Left forelimb (tissue), 1 donor: ENCODE measurements at places on chromosomes 16 and 17.

DNA sequence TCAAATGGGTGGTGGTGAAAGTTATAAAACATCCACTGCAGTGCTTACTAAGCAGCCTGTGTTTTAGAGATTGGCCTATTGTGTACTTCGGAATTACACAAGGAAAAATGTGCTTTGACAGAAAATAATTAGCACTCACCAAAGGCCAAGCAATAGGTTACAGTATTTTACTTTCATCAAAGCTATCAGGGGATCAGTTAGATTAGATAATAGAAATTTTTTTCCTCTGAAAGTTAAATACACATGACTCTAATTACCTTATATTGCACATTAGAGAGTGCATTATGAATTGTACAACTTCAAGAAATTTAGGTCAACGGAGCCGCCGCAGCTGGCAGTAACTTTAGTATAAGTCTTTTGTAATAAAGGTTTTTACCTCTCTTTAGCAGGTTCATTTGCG, 232.6 kb downstream of the FTO start:
- no peak for DNase-seq

GRCh38 chr16:25018972-25019617, 3.9 kb upstream of the ARHGAP17 start:
- no peak for DNase-seq

GRCh38 chr16:69890114-69890891, 60.8 kb upstream of the CLEC18A start:
- DNase-seq: peak; percentile 76

- no peak for DNase-seq
These were observed 674 bp downstream of the TOM1L1 start for GRCh38 chr17:54901230-54901822.

- no peak for DNase-seq
These were observed at the start of gene BCO1 for GRCh38 chr16:81238296-81239011. Gene BCO1, plus strand, starts transcription at chr16:81238689. Its CDS starts 220 bp downstream, at chr16:81238909.

GRCh38 chr17:51643702-51644490, 383.6 kb downstream of the UTP18 start:
- no peak for DNase-seq

- DNase-seq: no peak
These were observed 56.4 kb downstream of the HS3ST4 start for GRCh38 chr16:25748092-25748654.

- no peak for DNase-seq
These were observed 223.2 kb upstream of the GSE1 start for GRCh38 chr16:85389679-85390470.

DNA sequence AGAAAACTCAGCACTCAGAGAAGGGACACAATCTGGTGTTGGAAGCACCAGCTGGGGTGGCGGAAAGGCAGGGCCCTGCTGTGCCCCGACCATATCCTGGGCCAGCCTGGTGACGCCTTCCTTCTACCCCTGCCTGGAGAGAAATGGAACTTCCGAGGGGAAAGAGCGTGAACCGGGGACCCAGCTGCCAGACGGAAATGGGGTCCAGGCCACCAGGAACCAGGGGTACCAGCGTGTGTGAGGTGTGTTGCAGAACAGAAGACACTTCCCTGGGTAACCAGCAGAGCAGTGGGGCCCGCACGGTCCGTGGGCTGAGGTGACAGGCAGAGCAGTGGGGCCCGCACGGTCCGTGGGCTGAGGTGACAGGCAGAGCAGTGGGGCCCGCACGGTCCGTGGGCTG, 6.8 kb downstream of the RAB40B start:
- no peak for DNase-seq

DNA sequence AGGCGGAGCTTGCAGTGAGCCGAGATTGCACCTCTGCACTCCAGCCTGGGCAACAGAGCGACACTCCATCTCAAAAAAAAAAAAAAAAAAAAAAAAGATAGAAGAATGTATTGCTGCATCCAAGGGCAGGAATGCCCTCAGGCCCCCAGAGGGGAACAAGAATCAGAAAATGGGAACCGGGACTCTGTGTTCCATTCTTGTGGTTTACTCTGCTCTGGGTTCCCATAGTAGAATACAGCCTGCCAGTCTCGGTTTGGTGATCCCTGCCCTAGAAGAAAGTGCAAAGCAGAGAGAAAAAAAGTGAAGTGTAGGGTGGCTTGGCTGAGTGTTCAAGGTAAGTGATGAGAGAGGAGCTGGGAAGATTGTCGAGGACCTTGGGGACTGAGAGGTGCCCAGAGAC, 27.4 kb upstream of the KDM6B start:
- no peak for DNase-seq

GRCh38 chr16:87415441-87415840, 23.3 kb downstream of the MAP1LC3B start:
- DNase-seq: no peak

- DNase-seq: no peak
These were observed 34.7 kb upstream of the AKAP1 start for GRCh38 chr17:57050306-57050705.

DNA sequence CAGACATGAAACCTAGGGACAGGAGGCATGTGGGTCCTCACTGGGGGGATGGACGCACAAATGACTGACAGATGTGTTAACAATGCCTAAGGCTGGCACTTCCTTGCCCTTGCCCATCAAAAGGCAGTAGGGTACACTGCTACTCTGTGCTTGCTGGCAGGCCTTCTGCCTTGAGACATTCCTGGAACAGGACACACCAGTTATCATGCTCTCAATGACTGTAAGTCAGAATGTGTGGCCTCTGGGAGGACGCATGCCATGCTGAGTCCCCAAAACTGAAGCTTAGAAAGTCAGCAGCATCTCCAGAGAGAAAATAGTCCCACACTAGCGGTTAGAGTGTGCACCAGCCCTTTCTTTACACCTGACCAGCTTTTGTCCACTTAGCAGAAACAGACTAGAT, 16.1 kb upstream of the SREBF1 start:
- DNase-seq: no peak

GRCh38 chr16:17321824-17322223, 148.9 kb downstream of the XYLT1 start:
- no peak for DNase-seq

GRCh38 chr17:3510090-3510489, 34.3 kb downstream of the ASPA start:
- DNase-seq: no peak

GRCh38 chr17:81429821-81430551, 34.7 kb downstream of the BAHCC1 start:
- DNase-seq: no peak

GRCh38 chr17:77494664-77495435, 354.1 kb downstream of the SEC14L1 start:
- DNase-seq: peak; percentile 85

DNA sequence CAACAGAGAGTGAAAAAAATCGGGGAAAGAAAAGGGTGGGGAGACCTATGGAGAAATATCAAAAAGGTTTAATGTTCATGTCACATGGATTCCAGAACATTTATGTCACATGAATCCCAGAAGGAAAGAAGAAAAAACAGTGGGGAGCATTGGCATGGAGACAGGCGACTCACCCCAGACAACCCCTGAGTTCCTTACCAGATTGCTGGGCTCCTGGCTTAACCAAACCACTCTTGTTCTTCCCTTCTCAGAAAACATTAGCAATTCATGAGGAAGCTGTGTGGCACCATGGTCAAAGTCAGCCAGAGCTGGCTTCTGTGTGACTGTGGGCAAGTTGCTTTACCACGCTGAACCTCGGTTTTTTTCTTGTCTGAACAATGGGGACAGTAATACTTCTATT, 49.6 kb upstream of the CLEC19A start:
- DNase-seq: no peak

DNA sequence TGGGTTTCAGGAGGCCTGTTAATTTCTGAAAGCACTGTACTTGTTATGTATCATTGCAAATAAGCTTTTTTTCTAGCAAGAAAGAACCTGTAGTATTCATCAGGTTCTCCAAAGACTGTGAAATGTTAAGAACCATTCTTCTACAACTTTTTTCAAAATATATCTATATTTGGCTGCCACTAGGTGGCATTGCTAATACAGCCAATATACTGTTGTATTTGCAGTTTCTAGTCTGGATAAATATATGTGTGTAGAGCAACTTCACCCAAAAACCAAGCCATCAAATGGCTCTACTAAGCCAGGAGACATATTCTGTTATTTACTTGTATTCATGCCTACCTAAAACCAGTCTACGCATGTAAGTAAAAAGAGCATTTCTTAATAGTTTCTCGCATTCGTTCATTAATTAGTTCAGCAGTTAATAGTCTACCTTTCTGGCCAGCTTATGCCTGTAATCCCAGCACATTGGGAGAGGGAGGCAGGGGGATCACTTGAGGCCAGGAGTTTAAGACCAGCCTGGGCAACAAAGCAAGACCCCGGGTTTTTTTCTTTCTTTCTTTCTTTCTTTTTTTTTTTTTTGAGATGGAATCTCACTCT, 39.5 kb downstream of the VMP1 start:
- DNase-seq: no peak
